A549 (cell line): ENCODE measurements at places on chromosomes 12 and 14.

- no peak for DNase-seq
These were observed 4.4 kb downstream of the SPTB start for GRCh38 chr14:64875350-64875749.

DNA sequence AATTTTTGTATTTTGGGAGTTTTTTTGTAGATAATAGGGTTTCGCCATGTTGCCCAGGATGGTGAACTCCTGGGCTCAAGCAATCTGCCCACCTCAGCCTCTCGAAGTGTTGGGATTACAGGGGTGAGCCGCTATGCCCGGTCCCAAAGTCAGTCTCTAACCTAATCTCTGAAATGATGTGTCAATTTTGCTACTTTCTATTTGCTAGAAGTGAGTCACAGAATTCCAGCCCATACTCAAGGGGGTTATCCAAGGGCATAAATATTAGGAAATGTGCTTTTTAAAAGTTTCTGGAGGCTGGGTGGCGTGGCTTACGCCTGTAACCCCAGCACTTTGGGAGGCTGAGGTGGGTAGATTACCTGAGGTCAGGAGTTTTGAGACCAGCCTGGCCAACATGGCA lies 40.5 kb downstream of the RESF1 start:
- DNase-seq = no peak

DNA sequence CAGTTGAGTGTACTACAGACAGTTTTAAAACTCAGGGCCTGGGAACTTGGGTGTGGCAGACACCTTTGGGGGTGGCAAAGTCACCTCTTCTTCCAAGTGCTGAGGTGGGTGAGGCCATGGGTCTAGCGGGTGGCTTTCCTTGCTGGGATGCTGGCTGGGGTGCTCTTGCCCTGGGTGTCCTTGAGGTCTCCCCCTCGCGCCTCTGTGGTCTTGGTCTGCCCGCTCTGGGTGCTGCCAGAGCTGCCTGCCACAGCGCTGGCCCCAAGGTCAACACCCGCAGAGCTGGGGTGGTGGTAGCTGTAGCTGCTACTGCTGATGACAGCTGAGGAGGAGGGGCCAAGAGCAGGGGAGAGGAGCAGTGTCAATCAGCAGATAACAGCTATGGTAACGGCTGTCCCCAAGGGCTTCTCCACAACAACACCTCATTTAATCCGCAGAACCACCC lies 6.8 kb downstream of the KRT74 start:
- DNase-seq = no peak

- peak; percentile 3 for DNase-seq
These were observed 35.6 kb downstream of the SCFD1 start for GRCh38 chr14:30657606-30658163.
